IMR-90 (cell line): ENCODE measurements at places on chromosomes 7 and 10. TPM values are rescaled to one million over a fixed set of nuclear protein-coding genes. Genes with fewer than 3 reads are reported as not detected.

SSC4D gene
- 0.63 and 0.70 TPM in 2 replicates for polyA plus RNA-seq

OR6V1 gene
- not detected in 2 replicates for polyA plus RNA-seq

GIMAP5 gene
- not detected in 2 replicates for polyA plus RNA-seq

SKIDA1 gene
- polyA plus RNA-seq = 0.24 and 0.36 TPM in 2 replicates

OPN4 gene
- polyA plus RNA-seq = 0.03 TPM in 1 of 2 replicates, not detected in the other

CCDC172 gene
- not detected in 2 replicates for polyA plus RNA-seq

NKX6-2 gene
- not detected in 2 replicates for polyA plus RNA-seq

CDC14C gene
- polyA plus RNA-seq = not detected in 2 replicates

AKR1C1 gene
- 3.8 and 5.4 TPM in 2 replicates for polyA plus RNA-seq

ERVW-1 gene
- polyA plus RNA-seq = not detected in 2 replicates

OTUD1 gene
- 1.4 and 2.0 TPM in 2 replicates for polyA plus RNA-seq

MUC3A gene
- polyA plus RNA-seq = 0.05 TPM in 1 of 2 replicates, not detected in the other

IL15RA gene
- 6.4 and 7.6 TPM in 2 replicates for polyA plus RNA-seq

STOX1 gene
- 0.03 TPM in 1 of 2 replicates, not detected in the other for polyA plus RNA-seq

PTPN20 gene
- polyA plus RNA-seq = 0.14 TPM in 1 of 2 replicates, not detected in the other

CPXM2 gene
- not detected in 2 replicates for polyA plus RNA-seq

C10orf67 gene
- 0.14 and 0.15 TPM in 2 replicates for polyA plus RNA-seq

AKR1C8 gene
- not detected in 2 replicates for polyA plus RNA-seq

ANXA8 gene
- 1.1 and 1.3 TPM in 2 replicates for polyA plus RNA-seq

DNA sequence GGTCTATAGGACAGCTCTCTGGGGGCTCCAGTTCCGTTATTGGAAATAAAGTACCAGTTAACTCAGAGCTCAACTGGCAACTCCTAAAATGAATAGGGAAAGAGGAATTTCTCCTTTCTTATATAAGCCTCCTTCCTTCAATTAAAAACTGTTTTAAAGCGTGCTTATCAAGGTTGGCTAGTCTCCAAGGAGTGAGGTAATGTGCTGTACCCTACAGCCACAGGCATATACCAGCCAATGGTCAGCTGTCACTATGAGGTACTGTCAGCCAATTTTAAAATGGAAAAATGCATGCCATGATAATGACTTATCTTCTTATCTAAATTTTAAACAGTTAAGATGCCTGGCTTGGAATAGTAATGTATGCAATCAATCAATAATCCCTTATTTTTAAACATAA lies 76.2 kb downstream of the PLCE1 start:
- DNase-seq = peak; percentile 22

GRCh38 chr10:78937800-78938694 lies 130.7 kb upstream of the ZMIZ1 start:
- DNase-seq = no peak

- DNase-seq = no peak
Observed at GRCh38 chr10:131725581-131726069, 175.2 kb upstream of the PPP2R2D start.

GRCh38 chr10:5234106-5234860 lies 37.6 kb downstream of the AKR1C4 start:
- peak; percentile 50 for DNase-seq

DNA sequence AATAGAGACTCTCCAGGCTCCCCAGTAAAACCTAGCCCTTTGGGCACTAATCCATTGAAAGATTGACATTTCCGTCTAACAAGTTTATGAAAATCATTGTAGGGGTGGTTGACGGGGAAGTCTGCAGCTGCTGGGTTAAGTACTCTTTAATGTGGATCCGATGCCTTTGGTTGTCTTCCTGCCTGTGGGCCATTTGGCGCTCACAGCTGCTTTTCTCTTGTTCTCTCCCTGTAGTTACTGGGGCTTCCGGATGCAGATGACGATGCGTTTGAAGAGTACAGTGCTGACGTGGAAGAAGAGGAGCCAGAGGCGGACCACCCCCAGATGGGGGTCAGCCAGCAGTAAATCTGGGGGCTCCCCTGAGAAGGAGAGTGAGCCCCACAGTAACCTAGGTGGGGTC lies 22.4 kb downstream of the MTURN start:
- no peak for DNase-seq

- no peak for DNase-seq
Observed at GRCh38 chr7:149223176-149223575, 16.3 kb upstream of the ZNF212 start.

- DNase-seq = no peak
Observed at GRCh38 chr7:36625247-36625646, 99.0 kb downstream of the AOAH start.

DNA sequence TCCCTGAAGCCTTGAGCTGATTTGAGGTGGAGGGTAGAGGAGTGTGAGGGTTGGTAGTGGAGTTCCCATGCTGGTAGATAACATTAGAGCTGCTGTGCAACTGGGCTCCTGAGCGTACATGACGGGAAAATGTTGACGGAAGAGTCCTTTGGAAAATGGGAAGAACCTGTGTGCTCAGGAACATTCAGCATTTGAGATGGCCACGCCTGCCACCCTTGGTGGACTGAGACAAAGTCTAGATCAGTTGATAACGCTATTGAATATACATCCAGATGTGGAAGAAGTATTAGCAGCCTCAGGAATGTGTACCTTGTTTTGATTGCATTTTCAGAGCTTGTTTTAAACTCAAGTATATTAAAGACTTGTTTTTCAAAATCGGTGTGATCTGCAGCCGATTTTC lies 16.1 kb downstream of the PCBD1 start:
- DNase-seq = no peak

GRCh38 chr7:146150153-146150552 lies 33.6 kb downstream of the CNTNAP2 start:
- no peak for DNase-seq

- DNase-seq = no peak
Observed at GRCh38 chr7:48528646-48529045, 357.4 kb downstream of the ABCA13 start.

DNA sequence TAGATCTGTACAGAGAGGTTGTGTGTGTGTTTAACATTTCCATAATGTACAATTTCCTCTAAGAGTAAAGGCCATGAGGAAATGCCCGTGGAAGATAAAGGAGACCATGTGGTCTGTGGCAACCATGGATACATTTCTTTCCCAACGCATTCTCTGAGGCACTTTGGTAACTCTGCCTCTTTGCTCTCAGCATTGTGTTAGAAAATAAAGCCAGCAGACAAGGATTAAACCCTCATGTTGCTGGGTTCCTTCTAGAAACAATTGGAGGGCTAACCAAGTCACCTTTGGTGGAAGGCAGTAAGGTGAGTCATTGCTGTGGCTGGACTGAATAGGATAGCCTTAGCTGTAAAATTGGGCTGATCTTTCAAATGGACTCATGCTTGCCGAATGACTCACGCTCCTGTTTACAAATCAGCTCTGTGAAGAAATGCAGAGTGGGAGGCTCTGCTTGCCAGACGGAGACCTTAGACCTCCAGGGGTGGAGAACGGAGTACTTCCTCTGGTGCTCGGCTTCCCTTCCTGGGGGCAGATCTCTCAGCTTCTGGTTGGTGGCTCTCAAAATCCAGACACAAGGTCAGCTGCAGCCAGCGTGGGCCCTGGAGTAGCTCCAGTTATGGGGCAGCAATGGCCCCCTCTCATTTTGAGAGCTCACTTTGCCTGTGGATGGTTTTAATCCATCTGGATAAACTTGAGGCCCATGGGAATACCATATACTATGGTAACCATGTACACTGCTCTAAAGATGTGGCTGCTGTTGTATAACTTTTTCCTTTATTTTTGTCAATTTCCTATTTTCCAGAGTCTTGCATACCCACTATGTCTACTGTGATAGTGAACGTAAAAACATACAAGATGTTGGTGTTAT lies 137.3 kb downstream of the TCF7L2 start:
- DNase-seq = peak; percentile 100

GRCh38 chr10:32207544-32207943 lies 139.4 kb downstream of the EPC1 start:
- DNase-seq = peak; percentile 28

- DNase-seq = no peak
Observed at GRCh38 chr7:16930946-16931345, 49.2 kb upstream of the AGR3 start.

GRCh38 chr7:105890290-105890997 lies 14.0 kb upstream of the ATXN7L1 start:
- DNase-seq = peak; percentile 45

- no peak for DNase-seq
Observed at GRCh38 chr7:101947899-101948298, 130.5 kb downstream of the CUX1 start.

DNA sequence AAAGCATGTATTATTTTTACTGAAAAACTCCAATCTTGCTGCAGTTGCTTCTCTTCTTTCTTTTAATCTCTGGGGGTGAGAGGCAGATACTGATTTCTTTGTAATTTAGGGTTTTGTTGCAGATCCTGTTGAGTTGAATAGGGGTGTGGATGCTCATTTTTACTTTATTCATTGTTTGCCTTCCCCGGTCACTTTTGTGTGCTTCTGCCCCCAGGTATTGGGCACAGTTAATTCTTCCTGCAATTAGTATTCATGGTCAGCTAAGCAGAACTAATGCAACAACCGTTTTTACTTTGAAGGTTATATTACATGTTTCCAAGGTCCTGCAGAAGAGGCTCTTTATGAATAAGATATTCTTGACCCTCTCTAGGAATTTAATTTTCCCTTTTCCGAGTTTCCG lies 96.4 kb downstream of the BUB3 start:
- DNase-seq = no peak

DNA sequence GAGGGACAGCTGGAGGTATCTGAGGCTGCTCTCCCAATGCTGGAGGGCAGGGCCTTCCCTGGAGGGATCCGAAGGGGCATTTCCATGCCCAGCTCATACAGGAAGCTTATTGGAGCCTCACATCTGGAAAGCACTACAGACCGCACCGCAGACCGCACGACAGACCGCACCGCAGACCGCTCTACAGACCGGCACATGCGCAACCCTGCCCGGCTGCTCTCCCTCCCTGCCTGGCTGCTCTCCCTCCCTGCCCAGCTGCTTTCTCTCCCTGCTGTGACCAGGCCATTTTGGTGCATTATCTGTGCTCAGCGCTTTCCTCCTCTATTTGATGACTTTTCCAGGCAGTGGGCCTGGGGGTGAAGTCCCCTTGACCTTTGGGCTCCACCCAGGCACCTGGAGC lies 39.6 kb upstream of the EN2 start:
- DNase-seq = no peak

- no peak for DNase-seq
Observed at GRCh38 chr10:86785968-86786367, 29.5 kb downstream of the BMPR1A start.

DNA sequence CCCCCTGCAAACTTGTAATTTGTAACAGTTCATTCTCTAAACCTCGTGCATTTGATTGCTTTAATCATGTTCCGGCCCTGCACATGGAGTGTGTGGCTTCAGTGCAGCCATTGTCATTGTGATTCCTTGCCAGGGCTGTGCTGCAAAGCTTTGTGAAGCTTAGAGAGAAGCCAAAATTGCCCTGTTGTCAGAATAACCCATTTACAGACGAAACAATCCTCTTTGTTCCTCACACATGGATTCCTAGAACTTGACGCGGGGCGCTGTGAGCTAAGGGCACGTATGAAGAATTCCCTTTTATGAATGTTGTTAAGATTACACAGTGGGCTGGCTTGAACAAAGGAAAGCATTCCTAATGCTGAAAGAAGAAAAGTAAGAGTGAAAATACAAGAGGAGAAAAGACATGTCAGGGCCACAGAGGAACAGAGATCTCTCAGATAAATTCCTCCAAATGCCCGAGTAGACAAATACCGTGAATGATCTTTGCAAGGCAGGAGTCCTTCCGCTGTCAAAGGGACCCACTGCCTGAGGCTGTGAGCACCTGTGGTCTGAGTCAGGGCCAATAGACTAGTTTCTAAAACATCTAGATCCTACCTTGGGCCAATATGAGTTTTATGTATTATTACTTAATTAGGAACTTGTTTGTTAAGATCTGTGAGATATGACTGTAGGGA lies 205.4 kb upstream of the C7orf33 start:
- no peak for DNase-seq

DNA sequence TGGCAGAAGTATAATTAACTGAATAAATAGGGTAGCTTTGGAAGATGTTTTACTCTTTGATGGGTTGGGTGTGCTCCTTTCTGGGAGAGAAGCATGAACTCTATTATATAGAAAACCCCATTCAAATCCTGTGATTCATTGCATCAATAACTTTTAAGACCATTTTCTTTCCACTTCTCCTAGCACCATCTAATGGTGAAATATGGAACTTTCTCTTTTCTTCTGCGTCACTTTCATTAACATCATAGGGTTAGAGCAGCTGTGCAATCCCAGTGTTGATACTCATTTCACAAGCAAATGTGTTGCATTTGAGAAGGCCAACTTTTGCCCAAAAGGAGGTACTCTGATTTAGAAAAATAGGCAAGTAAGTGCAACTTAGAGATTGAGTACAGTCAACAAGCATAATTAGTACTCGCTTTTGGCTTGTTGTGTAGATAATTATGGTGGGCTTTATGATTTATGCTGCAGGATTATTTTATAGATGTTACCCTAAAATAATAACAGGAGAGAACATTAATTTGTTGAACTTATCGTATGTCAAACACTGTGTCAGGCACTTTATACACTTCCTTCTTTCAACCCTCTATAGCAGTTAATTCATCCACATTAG lies 92.9 kb downstream of the CPED1 start:
- peak; percentile 85 for DNase-seq

- DNase-seq = no peak
Observed at GRCh38 chr7:26147030-26147429, 5.0 kb upstream of the NFE2L3 start.

- DNase-seq = peak; percentile 66
Observed at GRCh38 chr7:157250605-157251228, 86.1 kb upstream of the DNAJB6 start.

DNA sequence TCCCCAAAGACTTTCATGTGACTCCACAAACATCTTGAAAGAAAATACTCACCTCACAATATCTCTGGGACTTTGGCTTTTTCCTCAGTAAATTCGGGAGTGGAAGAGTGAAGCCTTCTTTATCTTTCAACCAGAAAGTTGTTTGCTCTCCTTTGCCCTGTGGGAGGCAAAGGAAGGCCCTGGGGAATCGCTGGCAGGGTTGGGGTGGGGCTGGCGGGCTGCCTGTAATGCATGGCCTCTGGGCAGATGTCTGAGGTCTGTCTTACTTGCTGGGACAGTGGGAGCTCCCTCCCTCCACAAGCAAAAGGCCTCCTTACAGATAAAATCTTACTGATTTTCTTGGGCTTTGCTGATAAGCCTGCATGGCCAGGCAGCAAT lies 24.9 kb downstream of the TECTB start:
- no peak for DNase-seq

GRCh38 chr7:120567204-120567603 lies 290.7 kb downstream of the TSPAN12 start:
- no peak for DNase-seq

- no peak for DNase-seq
Observed at GRCh38 chr10:28808693-28809092, 131.4 kb downstream of the BAMBI start.

DNA sequence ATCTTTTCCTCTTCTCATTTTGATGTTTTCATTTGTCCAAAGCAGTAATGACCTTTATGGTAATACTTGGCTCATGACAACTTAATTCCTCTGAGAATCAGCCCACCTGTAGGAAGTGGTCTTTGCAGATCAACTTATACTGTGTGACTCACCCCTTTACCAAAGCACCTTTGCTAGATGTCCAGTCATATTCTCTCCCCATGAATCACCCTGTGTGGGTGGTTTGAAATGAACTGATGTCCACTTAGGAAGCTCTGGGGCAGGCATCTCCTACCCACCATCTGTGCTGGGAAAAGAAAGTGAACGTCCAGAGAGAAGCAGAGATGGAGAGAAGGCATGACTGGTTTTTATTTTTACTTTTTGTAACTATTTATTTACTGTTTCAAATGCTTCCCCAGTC lies 410.3 kb downstream of the KIF20B start:
- no peak for DNase-seq

- DNase-seq = no peak
Observed at GRCh38 chr7:64320547-64321513, 7.1 kb downstream of the ZNF736 start.

GRCh38 chr7:143846692-143847091 lies 55.3 kb downstream of the TCAF1 start:
- DNase-seq = no peak
